Stimulated activated CD4-positive, alpha-beta T cell treated with anti-CD3 and anti-CD28 coated beads, Interleukin-1b, Interleukin-23, amount 100 ng/mL, for 4 hours (primary cell): ENCODE measurements at places on chromosomes 12 and 14.

GRCh38 chr12:129185855-129186254 lies 332.6 kb downstream of the GLT1D1 start:
- DNase-seq: no peak

DNA sequence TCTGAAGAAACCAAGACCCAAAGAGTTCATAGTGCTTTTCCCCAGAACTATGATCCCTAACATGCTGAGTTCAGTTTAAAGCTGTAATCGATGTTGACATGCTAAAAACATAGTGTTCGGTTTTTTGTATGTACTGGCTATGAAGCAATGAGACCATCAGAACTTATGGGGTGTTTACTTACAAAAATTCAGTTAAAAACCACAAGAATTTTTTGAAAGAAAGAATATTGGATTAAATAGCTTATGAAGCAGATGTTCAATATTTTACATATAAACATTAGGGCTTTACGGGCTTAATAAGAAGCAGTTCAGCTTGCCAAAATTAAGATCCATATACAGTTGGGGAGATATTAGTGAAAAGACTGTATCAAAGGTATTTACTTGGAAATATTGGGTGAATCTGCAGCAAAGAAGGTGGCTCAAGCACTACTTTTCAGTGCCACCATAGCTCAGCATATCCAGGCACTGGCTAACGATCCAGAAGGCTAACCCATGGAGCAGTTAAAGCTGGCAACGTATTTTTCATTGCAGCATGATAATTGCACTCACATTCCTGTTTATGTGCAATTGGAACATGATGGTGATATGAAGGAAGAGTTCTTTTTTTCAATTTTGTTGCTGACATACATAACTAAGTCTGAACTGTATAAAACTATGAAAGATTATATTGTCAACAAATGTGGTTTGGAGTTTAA lies 125.9 kb downstream of the EFCAB11 start:
- no peak for DNase-seq

- DNase-seq: no peak
These were observed 198.9 kb downstream of the CACNA1C start for GRCh38 chr12:2251526-2252209.

- no peak for DNase-seq
These were observed 124.6 kb upstream of the FRMD6 start for GRCh38 chr14:51527073-51527472.
